ENCODE measurements at places on chromosomes 7 and 10.

- no peak for DNase-seq
Measured at GRCh38 chr10:131947631-131948347, 33.9 kb downstream of the BNIP3 start.

DNA sequence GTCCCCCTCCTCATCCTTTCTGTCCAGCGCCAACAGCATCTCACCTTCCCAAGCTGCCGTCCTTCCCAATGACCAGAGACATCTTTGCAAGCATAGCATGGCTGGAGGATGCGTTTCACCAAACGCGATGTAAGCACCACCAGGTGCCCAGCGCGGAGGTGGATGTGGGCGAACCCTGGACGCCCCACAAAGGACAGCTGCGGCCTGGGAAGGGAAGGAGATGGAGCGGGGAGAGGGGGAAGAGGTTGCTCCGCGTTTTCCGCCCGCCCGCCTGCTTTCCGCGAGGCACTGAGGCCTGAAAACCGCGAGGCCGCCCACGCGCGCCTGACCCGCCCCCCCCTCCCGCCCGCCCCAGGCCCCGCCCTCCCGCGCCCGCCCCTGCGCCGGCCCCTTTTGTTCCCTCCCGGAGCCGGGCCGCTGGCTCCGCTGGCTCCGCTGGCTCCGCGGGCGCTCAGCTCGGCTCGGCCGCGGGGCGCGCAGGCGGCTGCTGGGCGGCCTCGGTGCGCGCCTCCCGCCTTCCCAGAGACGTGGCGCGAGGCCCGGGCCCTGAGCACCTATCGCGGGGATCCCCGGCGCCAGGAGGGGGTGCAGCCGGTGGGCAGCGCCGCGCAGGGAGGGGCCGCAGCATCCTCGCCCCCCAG lies at the start of gene CLIP2:
Gene CLIP2, plus strand, starts transcription at position 390 of the 641 bp plus-strand sequence. CDS start 28,140 bp downstream, outside the sequence.
- DNase-seq, result peak; percentile 85

- no peak for DNase-seq
Measured at GRCh38 chr10:34758447-34758996, 56.6 kb downstream of the PARD3 start.

GRCh38 chr10:91006001-91006751 lies 85.3 kb upstream of the ANKRD1 start:
- DNase-seq, result peak; percentile 59

- peak; percentile 79 for DNase-seq
Measured at GRCh38 chr7:596819-597182, 77.2 kb upstream of the PDGFA start.

DNA sequence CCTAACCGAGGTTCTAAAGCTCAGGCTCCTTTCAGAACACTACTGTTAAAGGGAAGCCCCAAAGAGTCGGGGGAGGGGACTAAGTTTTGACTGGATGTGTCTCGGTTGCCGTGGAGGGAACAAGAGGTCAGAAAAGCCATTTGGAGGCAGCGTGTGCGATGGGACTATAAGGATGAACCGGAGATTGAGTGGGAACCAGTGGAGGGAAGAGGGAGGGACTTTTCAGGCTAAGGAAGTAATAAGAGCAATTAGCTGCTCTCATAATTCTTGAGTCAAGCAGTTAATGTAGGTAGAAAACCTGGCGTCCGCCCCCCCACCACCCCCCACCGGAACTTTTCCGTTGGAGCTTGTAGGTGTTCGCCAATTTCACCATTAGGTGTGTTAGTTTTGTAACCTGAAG lies 491 bp upstream of the AKAP9 start:
- DNase-seq, result peak; percentile 44

GRCh38 chr7:156940421-156941122 lies 8.9 kb upstream of the NOM1 start:
- no peak for DNase-seq

DNA sequence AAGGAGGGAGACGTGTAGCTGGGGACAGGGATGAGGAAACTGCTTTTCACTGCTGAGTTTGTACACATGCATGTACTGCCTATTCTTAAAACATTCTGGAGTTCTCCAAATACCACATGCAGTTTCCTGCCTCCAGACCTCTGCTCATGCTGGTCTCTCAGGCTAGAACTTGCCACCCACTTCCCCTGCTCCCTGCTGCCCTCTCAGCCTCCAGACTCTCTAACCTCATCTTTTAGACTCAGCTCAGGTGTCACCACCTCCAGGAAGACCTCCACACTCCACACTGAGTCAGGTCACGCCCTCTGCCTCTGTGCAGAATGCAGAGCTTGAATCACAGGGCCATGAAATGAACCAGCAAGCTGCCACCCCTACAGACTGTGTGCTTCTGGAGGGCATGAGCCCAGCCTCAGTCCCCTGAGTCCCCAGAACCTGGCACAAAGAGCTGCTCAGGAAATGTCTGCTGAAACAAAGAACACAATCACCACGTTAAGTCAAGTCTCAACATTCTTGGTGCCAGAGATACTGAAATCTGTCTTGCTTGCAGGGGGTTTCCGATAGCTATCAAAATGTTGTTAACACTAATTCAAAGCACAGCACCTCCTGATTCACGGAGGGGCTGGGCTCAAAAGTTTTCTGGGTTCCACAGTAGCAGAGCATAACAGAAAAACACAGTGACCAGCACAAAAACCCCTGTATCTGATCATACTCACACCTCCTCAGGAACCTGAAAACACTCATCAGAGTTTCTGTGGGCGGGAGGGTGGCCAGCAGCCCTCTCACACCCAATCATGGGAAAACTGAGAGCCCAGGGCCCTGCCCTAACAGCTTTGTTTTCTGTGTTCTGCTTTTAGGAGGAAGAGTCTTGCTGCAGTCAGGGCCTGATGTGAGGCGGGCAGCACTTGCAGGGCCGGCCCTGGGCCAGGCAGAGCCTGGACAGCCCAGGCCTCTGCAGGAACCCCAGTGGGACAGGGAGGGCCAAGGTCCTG lies 21.1 kb downstream of the FAM53B start:
- DNase-seq, result no peak

- no peak for DNase-seq
Measured at GRCh38 chr10:29435809-29436501, 147.1 kb downstream of the LYZL1 start.

DNA sequence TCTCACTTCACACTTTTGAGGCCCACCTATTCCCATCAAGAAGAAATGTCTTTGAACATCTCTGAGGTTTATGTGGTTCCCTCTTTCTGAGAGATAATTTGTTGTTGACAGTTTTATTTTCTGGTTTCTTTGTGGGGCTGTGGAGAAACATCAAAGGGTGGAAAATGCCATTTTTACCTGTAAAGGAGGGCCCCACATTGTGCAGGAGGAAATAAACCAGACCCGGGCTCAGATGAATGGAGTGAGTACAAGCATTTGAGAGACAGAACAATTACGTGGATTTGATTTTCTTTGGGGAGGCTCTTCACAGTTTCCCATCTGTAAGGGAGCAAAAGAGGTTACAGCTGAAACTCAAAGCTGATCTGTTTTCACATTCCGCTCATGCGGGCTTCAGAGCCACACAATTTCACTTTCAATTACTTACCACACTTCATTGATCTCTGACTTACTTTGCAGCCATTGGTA lies 29.8 kb downstream of the ITPRIP start:
- no peak for DNase-seq

GRCh38 chr10:48751730-48752129 lies 67.1 kb downstream of the WDFY4 start:
- DNase-seq, result no peak

DNA sequence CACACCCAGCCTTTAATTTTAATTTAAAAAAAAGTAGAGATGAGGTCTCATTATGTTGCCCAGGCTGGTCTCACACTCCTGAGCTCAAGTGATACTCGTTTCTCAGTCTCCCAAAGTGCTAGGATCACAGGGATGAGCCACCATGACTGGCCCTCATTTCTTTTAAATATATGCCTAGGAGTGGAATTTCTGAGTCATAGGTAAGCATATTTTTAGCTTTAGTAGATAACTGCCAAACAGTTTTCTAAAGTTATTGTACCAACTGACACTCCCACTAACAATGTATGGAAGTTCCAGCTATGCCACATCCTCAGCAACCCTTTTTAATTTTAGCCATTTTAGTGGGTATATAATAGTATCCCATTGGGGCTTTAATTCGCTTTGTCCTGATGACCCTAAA lies 13.8 kb upstream of the PPIF start:
- DNase-seq, result no peak

DNA sequence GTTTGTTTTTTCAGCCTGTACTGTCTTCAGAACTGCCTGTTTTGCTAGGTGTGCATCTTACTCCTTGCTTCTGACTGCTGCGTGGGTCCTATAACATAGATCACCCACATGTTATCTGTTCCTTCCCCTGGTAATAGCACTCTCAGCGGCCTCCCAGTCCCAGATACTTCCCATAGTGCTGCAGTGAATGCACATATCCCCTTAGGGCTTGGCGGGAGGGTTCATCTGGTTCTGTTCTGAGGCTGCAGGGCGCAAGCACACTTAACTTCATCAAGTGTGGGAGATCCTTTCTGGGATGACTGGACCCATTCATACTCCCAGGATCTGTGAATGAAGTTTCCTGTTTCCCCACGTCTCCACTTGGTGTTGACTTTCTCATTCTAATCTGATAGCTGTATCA lies 90.7 kb downstream of the CELF2 start:
- no peak for DNase-seq

DNA sequence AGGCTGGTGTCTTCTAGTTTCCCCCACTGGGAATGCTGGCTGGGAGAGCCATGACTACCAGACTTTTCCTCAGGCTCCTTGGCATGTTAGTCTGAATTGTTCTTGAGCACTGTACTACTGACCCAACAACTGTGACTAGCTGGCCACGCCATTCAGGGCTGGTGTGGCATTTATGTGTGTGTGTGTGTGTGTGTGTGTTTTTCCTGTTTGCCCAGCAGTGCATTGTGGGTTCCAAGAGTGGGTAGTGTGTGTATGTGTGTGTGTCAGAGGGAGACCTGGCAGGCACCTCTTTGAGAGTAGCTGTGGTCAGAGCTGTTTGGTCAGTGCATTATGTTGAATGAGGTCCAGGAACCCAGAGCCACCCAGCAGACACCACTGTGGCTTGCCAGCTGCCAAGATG lies 9.2 kb downstream of the PCBD1 start:
- DNase-seq, result no peak

GRCh38 chr7:29956487-29956836 lies 33.1 kb downstream of the SCRN1 start:
- no peak for DNase-seq

DNA sequence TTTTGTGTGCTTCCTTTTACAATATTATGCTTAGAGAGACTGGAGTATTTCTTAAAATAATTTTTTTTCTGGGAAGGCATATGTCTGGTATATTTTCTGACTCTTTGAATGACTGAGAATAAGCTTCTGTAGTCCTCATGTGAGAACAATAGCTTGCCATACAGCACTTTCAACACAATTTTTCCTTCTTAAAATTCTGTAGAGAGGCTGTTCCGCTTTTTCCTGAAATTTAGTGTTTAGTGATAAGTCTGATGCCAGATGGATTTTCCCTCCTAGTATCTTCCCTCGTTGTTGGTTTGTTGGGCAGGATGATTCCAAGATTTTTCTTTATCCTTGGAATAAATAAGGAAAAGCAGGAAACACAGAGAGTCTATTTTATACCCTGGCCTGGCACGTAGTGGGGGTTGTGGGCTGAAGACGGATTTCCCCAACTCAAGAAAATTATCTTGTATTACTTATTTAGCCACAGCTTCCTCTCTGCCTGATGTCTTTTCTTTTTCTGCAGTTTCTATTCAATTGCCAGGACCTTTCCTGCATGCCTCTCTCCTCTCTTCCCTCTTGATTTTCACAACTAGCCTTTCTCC lies 111.2 kb downstream of the AOAH start:
- DNase-seq, result no peak

DNA sequence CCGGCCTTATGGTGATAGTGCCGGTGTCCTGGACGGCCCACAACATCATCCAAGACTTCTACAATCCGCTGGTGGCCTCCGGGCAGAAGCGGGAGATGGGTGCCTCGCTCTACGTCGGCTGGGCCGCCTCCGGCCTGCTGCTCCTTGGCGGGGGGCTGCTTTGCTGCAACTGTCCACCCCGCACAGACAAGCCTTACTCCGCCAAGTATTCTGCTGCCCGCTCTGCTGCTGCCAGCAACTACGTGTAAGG lies 713 bp downstream of the CLDN4 start:
- DNase-seq, result no peak

DNA sequence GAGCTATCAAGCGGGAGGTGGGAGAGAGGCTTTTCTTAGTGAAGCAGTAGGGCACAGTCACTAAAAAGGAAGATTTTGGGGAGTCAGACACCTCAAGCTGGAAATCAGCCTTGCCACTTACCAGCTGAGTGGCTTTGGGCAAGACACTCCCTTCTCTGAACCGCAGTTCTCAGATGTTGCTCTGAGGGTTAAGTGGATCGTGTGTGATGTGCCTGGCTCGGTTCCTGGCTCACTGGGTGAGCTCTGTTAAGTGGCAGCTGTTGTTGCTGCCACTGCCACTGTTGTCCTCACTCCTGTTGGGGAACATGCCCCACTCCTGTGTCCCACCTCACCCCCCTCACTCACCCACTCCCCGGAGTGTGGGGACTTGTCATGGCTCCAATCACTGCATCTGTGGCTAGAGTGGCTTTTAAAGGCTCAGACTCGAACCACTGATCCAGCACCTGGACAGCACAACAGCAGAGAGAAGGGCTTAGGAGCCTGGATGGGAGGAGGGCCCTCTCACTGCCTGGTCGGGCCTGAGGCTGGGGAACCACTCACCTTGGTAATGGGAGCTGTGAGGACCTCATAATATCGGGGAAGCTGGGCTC lies 20.0 kb downstream of the PYROXD2 start:
- no peak for DNase-seq

DNA sequence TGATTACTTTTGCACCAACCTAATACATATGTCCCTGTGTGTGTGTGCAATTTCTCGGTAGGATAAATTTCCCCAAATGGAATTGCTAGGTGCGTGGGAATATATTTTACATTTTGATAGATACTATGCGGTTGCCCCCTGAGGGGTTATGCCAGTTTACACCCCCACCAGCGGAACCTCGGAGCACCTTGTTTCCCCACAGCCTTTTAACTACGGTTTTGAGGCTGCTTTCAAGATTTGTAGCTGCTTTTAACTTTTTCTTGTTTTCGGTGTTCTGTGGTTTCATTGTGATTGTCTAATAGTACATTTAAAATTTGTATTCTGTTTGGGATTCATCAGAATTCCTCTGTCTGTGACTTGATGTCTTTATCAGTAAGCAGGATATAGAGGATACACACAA lies 22.0 kb downstream of the PROSER2 start:
- DNase-seq, result no peak

DNA sequence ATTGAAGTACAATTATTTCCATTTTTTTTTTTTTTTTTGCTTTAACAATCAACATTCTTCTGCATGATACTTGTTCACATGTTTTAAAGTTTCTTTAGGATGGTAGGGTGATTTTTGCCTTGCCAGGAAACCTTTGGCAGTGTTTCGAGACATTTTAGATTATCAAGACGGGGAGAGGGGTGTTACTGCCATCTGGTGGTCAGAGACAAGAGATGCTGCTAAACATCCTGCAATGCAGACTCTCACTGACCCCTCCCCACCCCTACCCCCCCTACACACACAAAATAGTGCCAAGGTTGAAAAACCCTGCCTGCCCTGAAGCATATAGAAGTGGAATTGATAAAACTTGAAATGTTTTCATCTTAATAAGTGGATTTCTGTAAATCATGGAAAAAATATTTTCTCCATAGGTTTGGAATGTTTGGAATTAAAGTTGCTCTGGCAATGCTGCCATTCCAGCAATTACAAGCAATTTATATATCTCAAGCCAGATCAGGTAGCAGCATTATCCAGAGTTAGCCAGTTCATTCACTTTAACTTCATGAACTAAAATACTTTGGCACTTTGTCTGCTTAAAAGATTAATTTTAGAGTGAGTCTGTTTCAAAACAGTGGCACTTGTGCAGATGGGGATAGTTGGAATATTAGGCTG lies 62.1 kb downstream of the SDHAF3 start:
- DNase-seq, result peak; percentile 62

GRCh38 chr7:7654964-7655715 lies 14.6 kb downstream of the UMAD1 start:
- no peak for DNase-seq

GRCh38 chr7:121271916-121272315 lies 56.9 kb upstream of the WNT16 start:
- DNase-seq, result no peak

Data from HAP-1 (cell line).